Renal cortical epithelial cell (primary cell): ENCODE measurements at places on chromosomes 3 and 15.

GRCh38 chr15:43283526-43283925 lies 16.8 kb upstream of the TGM5 start:
- no peak for DNase-seq

DNA sequence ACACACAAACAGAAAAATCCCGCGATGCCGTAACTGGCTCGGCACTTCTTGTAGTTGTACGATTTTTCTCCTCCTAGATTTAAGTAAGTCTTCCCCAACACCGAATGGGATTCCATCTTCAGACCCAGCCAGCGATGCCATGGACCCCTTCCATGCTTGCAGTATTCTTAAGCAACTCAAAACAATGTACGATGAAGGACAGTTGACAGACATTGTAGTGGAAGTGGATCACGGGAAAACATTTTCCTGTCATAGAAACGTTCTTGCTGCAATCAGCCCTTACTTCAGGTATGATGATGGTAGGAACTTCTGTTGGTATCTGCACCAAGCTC lies 763 bp downstream of the KBTBD8 start:
- DNase-seq, result no peak

DNA sequence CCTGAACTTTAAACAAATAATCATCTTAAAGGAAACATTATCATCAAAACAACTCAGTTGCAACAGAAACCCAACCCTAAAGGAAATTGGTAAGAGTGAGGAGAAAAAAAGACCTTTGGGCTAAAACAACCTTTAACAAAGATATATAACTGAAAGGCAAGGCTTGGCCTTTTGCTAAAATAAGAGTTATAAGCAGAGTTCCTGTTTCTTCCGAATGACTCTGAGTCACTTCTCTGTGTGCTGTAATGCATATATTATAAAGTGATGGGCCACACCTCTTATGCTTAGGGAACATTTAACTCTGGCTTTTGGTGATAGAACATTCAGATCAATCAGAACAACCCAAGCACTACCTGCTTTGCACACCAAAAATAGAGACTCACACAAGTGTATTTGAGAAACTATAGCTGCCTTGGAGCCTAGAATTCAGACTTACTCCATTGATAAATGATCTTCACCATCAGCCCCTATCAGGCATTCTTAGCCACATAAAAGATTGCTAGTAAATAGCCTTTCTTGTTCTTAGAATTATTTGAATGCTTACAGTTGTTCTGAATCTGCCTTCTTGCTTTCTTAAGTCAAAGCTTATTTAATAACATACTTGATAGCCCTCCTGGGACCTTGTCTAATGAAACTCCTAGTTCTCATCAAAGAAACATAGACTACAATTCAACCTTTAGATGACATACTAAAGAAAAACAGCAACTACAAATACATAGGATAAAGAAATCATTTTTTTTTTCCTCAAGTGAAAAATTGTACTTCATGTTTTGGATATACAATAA lies 294.2 kb upstream of the SEMA6D start:
- peak; percentile 72 for DNase-seq

GRCh38 chr15:31341496-31342195 lies 15.0 kb downstream of the KLF13 start:
- DNase-seq, result no peak

GRCh38 chr15:25468611-25469010 lies 29.8 kb upstream of the UBE3A start:
- DNase-seq, result no peak

GRCh38 chr15:83206526-83207008 lies 1.1 kb downstream of the HDGFL3 start:
- peak; percentile 5 for DNase-seq

DNA sequence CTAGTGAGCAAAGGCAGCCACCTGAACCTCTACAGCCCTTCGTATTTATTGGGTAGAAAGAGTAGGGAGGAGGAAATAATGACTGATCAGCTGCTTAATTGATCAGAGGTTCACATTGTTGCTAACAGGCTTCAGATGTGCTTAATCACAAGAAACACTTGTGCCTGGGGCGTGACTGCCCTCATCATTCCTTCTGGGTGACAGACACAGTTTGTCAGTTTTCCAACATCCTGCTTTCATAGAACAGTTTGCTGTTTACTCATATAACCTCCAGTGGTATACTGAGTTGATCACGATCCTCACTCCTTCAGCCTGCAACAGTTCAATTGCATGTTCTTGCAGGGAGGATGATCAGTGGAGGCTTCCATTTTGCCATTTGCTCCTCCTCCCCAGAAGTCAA lies 13.6 kb upstream of the CASR start:
- DNase-seq, result no peak

DNA sequence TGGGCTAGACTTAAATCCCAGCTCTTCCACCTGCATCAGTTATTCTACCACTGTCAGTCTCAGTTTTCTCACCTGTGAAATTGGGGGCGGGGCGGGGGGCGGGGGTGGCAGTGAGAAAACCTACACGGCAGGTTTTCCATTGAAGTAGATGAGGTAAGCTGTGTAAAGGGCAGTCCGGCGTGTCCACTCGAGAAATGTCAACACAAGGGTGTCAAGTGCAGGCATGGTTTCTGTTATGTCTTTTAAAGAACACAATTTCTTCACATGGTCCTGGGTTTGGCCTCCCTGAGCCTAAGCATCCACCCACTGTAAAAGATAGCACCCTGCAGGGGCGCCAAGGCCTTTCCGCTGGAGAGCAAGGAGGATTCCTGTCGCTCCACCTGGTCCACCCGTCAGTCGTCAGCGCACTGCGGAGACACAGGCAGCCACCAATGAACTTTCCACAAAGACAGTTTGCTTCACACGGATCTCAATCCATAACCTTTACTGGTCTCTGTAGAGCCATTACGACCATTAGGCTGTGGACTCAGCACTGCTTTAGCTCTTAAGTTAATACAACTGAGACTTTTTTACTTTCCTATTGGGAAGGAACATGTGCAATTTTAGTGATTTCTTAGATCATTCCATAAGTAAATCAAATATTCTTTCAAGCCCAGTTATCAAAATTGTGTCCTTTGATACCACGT lies 99.5 kb upstream of the FOXB1 start:
- DNase-seq, result no peak

DNA sequence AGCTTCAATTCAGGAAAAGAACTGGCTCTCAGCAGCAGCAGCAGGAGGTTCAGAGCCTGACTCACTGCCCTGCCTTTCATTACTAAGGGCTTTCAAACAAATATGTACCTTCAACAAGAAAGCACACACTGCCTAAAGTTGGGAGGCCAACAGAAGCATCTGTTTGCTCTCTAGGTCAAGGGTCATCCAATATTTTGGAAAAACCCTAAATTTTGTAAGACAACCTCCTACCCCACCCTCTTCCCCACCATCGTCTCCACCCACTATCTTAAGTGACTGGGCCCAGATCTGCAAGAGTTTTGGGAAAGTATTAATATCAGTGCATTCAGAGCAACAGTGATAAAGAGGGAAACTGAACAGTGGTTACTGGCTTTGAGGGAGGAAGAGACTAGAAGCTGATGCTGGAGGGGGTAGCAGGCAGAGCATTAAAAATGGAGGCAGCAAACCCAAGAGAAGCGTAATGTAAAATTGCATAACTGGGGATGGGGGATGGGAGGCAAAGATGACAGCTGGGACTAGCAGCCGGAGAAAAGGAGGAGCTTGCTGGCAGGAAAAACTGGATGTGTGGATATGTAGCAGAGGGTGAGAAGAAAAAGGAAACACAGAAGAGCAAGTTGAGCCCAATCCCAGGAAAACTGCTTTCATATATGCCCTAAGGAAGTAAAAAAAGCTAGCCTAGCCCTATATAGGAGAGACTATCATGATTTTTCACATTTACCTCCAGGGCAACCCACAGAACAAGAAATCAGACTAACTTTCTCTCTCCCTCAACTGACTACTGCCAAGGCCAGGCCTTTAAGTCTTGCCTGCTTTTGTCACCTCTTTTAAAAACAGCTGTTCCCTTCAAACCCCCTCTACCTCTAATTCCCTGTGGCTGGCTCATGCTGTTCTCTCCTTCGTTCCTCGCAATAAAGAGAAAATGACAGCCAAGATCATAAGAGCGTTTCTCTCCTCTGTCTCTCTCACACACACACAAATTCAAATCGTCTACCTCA lies 31.4 kb downstream of the NPTN start:
- peak; percentile 47 for DNase-seq

GRCh38 chr3:105537371-105538080 lies 170.8 kb downstream of the ALCAM start:
- DNase-seq, result no peak

DNA sequence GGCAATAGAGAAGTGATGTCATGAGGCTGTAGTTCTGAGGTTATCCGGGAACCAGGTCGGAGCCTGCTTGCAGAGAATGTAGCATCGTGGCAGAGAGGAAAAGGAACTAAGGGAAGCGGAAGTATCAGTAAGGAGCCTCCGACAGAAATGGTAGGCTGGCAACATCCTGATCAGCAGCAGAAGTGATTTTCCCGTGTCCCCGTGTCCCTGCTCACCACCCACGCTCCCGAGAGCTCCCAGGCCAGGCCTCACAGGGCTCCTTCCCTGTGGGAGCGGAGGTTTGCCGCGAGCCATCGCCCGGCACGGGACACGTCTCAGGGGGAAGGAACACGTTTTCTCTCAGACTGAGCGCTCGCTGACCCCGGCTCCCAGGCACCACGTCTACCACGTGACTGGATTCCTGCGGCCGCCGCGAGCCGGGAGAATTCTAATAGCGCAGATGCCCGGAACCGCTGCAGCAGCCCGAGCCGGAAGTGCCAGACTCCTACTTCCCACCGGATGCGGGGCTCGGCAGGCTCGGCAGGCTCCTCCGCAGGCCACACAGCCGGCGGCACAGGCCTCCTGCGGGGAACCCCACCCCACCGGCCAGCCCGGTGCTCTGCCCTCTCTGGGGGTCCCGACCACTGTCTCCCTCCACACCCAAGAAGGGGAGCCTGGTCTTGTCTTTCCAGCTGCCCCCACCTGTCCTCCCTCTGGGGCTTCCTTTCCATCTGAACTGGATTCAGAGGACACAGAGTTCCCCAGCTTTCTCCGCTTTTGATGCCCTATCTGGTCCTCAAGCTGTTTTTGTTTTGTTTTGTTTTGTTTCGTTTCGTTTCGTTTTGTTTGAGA lies 99.3 kb downstream of the BDH1 start:
- DNase-seq, result peak; percentile 74

DNA sequence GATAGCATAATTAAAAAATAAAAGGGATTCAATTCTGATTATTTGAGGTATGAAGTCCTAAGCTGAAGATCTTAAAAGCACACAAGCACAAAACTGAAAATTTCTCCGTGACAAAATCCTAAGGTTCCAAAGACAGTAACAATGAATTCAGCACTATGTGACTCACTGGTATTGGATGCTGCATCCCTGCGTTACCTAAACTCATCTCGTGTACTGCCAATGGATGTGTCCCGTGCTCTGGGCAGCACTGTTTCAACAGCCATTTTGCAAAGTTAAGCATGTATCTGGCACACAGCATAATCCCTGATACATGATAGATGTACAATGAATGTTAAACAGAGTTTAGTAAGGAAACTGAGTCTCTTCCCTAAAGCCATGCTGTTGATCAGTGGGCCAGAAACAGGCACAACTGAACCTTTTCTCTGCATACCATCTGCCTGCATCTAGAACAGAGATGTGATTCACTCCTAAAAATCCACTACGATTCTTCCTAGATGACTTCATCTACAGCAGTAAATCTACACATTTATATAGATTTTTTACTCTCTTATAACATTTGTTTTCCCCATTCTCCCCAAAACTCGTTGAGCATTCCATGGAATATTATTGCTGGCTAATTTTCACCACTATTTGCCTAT lies 14.3 kb downstream of the SUCLG2 start:
- no peak for DNase-seq

DNA sequence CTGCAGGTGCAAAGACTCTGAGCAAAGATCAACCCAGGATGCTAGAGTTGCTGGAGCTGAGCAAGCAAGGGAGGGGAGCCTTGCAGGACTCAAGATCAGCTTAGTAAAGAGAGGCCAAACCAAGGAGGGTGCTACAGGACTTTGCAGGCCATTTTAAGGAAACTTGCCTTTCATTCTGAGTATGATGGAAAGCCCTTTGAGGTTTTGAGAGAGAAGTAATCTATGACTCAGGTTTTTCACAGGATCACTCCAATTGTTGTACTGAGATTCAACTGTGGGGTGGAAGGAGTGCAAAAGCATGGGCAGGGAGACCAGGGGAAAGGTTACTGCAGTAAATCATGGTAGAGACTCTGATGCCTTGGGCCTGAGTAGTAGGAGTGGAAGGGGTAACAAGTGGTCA lies 260.4 kb upstream of the GPR149 start:
- DNase-seq, result peak; percentile 12

- DNase-seq, result peak; percentile 92
Observed at GRCh38 chr3:16768956-16769355, 115.8 kb upstream of the PLCL2 start.

- DNase-seq, result no peak
Observed at GRCh38 chr3:46981932-46982471, 2.5 kb downstream of the NBEAL2 start.

DNA sequence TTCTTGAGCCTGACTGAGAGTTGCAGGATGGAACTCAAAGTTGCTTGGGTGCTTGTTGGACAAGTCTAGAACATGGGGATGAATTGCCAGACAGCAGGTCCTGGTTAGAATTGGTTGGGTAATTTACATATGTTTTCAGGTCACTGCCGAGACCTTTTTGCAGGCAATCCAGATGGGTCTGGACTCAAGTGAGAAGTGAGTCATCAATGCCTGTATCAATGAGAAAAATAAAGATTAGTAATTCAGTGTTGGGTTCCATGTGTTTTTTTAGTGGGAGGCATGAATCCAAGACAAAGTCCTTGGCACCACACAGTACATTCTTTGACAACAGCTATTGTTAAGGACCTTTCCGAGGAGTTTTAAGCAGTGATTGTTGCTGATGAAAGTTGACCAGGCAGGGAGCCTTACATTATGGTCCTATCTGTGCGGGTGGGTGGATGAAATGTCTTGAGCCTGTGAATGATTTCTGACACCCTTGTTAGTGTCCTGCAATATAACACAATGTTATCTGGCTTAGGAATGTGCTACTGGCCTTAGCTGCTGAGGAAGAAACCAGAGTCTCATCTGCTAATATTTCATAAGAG lies 77.7 kb downstream of the CRYGS start:
- DNase-seq, result no peak

GRCh38 chr3:163490119-163490518 lies 1588.2 kb downstream of the SI start:
- DNase-seq, result peak; percentile 20

DNA sequence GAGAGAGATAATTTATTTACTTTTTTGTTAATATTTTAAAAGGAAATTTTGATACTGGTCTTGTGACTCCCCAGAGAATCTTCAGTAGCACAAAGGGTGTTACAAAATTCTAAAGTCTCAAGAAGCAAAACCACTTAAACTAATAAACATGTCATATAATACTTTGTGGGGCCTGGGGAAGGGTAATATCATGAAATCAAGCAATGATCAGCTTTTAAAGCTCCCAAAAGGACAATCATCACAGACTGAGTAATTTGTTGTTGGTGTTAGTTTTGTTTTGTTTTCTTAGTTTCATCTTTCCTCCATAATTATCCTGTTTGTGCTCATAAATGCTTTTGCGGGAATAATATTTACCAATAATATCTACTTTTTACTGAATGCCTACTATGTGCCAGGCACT lies 55.0 kb downstream of the TMEM212 start:
- no peak for DNase-seq
